ENCODE measurements at places on chromosomes 12 and 14.

GRCh38 chr12:132311201-132311915 is 18.0 kb downstream of the GALNT9 start:
- DNase-seq = no peak

DNA sequence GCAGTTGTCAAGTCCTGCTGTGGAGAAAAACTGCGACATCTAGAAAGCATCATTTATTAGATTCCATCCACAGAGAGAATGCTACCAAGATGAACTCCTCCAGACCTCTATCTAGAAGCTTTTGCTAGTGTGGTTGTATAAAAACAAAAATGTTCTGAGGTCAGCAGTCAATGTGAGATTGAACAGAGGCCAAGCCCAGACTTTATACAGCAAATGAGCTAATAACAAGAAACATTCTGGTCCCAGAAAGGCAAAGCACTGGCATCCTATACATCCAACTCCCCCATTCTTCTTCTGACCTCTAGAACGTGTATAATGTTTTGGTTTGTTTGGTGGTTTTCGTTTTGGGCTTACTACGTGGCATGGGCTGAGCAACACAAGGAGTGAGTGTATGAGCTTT is 26.7 kb upstream of the RIN3 start:
- no peak for DNase-seq

GRCh38 chr14:91177073-91178034 is 63.5 kb downstream of the DGLUCY start:
- DNase-seq = peak; percentile 36

- no peak for DNase-seq
These were observed 903 bp upstream of the PPP4R3A start for GRCh38 chr14:91511043-91511383.

DNA sequence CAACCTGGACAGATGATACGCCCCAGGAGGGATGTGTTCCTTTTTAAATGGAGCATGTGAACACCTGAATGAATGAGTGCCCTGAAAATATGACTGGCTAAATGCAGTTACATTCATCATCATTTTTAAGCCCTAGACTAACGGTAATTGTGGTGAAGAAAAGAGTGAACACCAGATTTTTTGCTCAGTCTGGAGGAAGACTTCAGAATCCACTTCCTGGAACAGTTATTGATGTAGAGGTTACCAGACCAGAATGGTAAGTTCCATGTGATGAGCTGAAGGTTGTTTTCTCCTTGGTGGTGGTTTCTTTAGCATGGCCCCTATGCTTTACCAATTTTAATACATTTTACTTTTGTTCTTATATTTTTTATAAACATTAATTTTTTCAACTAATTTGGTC is 29.3 kb downstream of the PIWIL1 start:
- no peak for DNase-seq

- no peak for DNase-seq
These were observed 2.7 kb downstream of the JDP2 start for GRCh38 chr14:75430526-75430925.

GRCh38 chr14:63205866-63206265 is 1.6 kb downstream of the RHOJ start:
- no peak for DNase-seq

GRCh38 chr12:124737040-124737419 is 126.6 kb downstream of the SCARB1 start:
- no peak for DNase-seq

DNA sequence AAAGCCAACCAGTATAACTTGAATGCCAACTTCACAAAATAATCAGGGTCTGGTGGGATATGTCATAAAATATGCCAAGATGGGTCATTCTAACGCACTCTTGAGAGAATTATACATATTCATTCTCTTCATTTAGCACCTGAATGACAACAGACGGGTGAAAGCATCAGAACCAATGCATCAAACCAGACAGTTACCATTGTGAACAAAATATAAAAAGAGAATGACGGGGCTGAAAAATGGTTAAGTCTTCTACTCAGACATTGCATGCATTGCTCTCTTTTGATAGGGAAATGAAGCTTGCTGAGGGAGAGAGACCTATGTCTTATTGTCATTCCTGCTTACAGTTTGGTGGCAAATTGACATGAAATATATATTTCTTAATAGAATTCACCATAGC is 702.1 kb downstream of the NOVA1 start:
- no peak for DNase-seq

GRCh38 chr14:77691259-77691658 is 16.6 kb downstream of the ALKBH1 start:
- no peak for DNase-seq

DNA sequence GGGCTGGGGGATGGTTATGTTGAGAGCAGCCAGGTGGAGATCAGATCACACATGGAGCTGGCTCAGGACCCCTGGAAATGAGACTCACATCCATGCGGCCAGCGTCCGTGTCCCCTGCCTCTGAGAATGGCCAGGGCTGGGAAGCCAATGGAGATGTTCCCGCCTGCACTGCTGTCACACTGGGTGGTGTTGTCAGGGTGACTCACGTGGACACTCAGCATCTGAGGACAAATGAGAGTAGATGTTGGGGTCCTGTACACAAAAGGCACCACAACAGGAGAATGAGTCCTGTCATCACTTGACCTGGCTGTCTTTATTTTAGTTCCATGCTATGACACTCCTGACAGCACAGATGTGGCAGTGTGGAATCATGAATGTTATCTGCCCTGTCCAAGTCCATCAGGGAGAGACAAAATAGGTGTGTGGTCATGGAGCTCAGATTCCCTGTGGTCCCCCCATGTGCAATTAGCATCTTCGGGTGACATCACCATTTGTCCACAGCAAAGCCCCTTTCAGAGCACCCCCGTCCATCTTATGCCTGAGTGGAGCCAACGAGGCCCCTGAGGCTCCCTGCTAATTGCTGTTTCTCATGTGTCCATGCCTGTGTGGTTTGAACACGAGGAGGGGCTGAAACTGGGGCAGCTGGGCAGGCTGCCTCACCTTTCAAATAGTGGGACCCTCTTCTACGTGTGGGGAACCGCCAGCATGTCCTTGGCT is 393.5 kb downstream of the AACS start:
- DNase-seq = no peak

- DNase-seq = no peak
These were observed 35.8 kb downstream of the KLRK1 start for GRCh38 chr12:10354071-10354470.

GRCh38 chr12:67993143-67993542 is 3.9 kb downstream of the IFNG-AS1 start:
- DNase-seq = no peak

- no peak for DNase-seq
These were observed 161.8 kb downstream of the PAH start for GRCh38 chr12:102755266-102755665.

- DNase-seq = no peak
These were observed 146.0 kb upstream of the RPH3A start for GRCh38 chr12:112645586-112645985.

DNA sequence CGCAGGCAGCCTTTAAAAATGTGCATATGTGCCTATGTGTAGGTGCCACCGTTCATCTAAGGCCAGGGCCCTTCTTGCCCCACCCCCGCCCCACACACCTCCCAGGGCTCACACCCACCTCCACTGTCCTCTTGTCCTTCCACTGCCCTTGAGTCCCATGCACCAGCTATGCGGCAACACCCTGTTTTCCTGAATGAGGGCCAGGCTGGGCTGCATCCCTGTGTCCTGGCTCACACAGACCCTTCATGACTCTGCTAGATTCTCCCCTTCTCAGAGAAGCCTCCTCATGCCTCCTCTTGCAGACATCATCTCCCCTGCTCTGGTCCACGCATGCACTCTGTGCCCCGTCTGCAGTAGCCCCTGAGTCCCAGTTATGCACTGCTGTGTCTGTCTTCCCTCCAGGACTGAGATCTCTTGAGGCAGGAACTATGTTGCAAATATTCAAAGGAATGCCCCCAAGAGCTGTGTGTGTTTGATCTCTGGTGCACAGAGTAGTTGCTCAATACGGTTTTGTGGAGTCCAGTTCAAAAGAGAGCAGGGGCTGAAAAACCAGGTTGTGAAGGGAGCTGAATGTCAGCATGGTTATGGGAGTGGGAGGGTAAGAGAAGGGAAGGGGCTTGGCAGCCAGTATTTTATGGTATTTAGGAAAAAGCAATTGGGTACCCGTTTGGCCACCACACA is 47.3 kb upstream of the ESRRB start:
- no peak for DNase-seq

- peak; percentile 12 for DNase-seq
These were observed 100.5 kb downstream of the LRRC74A start for GRCh38 chr14:76926521-76927251.

- no peak for DNase-seq
These were observed 18.9 kb upstream of the DIABLO start for GRCh38 chr12:122244565-122245371.

DNA sequence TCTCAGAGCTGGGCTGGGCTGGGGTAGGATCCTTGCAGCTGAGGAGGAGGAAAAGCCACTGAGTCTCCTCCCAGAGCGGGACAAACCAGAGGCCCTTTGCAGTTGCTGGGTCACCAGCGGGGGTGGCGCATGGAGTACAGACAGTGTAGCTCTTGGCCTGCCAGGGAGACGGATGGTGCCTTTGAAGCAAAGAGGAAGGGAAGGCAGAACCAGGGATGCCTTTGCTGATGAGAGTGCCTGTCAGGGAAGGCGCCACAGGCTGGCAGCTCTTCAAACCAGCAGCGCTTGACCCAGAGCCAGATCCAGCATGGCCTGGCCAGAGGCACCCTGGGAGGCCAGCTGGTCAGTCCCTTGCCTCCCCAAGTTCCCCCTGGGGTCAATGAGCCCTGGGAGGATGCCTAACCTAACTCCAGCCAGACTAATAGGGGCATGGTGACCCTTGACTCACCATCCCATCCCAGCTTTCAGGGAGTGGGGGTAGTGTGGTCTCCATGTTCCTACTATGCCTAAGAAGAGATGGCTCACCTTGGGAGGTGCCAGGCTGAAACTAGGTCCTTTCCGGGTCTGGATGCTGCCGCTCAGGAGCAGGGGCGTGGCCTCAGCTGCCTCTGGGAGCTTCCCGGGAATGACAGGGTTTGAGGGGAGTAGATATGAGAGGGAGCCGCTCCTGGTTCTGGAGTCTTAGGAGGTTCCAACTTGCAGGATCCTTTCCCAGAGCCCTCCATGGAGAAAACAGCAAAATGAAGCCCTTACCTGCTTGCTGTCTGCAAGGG is 19.8 kb downstream of the VASH1 start:
- DNase-seq = no peak

DNA sequence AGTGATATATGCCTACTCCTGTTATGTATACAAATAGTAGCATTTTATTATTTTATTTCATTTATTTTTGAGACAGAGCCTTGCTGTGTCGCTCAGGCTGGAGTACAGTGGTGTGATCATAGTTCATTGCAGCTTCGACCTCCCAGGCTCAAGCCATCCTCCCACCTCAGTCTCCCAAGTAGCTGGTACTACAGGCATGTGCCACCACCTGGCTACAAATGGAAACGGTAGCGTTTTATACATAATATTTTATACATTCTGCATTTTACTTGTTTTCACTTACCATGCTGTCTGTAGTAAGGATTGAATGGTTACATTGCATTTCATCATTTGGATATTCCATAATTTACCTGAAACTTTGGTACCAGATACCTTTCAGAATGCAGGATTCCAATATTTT is 14.1 kb downstream of the C1R start:
- no peak for DNase-seq

DNA sequence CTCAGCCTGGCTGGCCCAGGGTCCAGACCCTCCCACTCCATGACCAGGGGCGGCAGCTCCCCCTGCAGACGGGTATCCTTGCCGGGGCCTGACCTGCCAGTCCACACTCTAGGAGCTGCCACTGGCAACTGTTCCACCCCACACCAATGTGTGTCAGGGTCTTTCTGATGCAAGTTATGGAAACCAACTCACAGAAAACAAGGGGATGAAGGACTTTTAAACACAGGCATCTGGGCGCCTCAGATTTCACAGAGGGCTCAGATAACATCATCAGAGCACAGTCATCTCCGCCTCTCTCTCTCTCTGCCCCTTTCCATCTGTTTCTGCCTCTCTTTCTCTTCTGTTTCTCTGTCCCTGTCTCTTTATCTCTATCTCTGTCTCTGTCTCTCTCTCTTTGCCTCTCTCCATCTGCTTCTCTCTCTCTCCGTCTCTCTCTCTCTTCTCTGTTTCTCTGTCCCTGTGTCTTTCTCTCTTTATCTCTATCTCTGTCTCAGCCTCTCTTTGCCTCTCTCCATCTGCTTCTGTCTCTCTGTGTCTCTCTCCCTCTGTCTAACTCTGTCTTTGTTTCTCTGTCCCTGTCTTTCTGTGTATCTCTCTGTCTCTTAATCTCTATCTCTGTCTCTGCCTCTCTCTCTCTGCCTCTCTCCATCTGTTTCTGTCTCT is 67.4 kb upstream of the FBRSL1 start:
- no peak for DNase-seq

GRCh38 chr12:49669796-49670195 is 37.4 kb downstream of the FMNL3 start:
- DNase-seq = no peak

DNA sequence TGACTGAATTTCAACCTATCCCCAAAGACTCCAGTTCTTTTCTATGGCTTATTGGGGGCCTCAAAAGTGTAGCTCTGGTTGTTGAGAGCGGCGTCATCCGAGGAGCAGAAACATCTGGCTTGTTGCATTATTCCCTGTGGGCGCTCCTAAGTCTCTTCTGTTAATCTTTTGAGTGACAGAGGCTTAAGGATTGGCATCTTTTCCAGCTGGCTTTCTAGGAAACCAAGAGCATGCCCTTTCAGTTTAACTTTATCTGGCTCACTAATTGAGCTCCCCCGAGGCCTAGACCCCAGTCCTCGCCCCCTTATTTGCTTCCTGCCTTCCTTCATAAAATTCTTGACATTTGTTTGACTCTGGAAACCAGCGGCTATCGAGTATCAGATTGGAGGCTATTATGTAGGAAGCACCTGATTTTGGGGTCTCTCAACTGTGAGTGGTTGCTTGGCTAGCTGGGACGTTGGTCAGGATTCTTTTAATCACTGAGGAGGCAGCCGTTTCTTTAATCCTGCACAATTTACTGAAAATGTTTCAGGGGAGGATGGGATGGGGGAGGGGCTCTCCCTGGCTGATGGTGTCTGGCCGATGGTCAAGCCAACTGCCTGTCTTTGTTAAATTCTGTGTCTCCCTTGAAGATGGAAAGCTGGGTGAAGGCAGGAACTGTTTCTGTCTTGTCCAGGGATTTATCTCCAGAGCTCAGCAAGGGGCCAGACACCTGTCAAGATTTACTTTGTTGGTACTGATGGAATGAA is 3.1 kb downstream of the SMOC1 start:
- no peak for DNase-seq

- no peak for DNase-seq
These were observed 136.4 kb downstream of the SLC35F4 start for GRCh38 chr14:57729208-57730187.

DNA sequence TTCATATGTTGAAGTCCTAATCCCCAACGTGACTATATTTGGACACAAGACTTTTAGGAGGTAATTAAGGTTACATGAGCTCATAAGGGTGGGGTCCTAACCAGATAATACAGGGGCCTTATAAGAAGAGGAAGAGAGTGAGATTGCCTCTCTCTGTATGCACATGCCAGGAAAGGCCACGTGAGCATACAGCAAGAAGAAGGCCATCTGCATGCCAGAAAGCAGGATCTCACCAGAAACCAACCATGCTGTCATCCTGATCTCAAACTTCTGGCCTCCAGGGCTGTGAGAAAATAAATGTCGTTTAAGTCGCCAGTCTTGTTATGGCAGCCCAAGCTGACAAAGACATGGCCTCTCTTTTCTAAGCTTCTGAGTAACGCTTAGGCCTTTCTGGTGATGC is 69.0 kb upstream of the GPHB5 start:
- DNase-seq = no peak

- no peak for DNase-seq
These were observed 109.2 kb downstream of the KIF26A start for GRCh38 chr14:104247336-104248202.

All from NK-92 treated with Interleukin-12 subunit alpha and Interleukin-12 subunit beta, amount 100 ng/mL, for 24 hours (cell line).